ENCODE measurements at places on chromosomes 4 and X.

- no peak for DNase-seq
- H3K4me1 ChIP-seq = peaks cover 9% of the 10 kb centered on the region
- H3K4me3 ChIP-seq = no peak overlapping the region
Measured at GRCh38 chrX:19760345-19760744, 127.1 kb downstream of the SH3KBP1 start.

DNA sequence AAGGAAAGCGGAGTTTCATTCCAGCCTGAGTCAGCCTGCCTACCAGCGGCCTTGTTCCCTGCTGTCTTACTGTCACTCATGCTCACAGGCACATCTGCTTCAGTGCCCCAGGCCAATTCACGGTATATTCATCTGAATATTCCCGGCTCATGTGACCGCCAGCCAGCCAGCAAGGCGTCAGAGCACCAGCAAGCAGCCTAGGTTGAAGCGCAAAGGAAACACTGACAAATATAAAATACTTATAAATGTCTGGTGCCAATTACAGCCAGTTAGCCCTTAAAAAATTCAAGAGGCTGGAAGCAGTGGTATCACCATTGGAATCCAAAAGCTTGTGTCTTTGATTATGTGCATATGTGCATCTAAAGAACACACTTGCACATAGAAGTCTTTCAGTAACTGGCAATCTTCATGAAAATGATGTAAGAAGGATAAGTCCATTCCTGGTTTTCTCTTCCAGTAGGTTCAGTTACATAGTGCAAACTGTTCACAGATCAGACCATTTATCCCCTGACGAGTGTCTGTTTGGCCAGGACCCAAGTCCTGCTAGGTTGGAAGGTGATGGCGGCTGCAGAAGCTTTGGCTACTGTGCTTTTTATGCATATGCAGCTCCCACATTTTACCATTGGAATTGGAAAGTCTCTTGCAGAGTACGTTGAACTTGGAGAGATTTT, 61.3 kb downstream of the LUZP4 start:
- H3K27me3 ChIP-seq = no peaks in the 10 kb centered on the region
- no peaks in the 10 kb centered on the region for H3K4me1 ChIP-seq
- no peak for DNase-seq
- no peak overlapping the region for H3K4me3 ChIP-seq
- no peak overlapping the region for H3K27ac ChIP-seq
- H3K36me3 ChIP-seq = no peaks in the 10 kb centered on the region

- no peaks in the 10 kb centered on the region for H3K4me1 ChIP-seq
- no peak overlapping the region for H3K27ac ChIP-seq
- H3K4me3 ChIP-seq = no peak overlapping the region
- no peaks in the 10 kb centered on the region for H3K27me3 ChIP-seq
- no peak for DNase-seq
- no peaks in the 10 kb centered on the region for H3K36me3 ChIP-seq
Measured at GRCh38 chrX:43573441-43574015, 82.6 kb upstream of the MAOA start.

DNA sequence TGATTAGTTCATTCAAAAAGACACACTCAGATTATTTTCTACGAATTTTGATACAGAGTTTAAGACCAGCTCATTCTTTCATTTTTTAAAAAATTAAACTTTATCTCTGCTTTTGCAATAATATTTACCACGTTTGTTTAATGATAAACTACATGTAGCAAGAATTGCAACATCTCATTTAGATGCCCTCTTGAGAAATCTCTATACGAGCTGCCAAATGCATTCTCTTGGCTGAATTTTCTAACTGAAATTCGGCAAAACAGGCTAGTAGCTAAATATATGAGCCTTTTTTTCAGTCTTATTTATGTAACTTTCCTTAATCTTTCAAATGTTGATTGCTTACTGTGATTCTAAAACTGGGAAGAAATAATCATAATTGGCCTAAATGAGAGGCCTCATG, 2.1 kb upstream of the GC start:
- H3K27ac ChIP-seq = no peak overlapping the region
- no peaks in the 10 kb centered on the region for H3K36me3 ChIP-seq
- no peak for DNase-seq
- no peaks in the 10 kb centered on the region for H3K27me3 ChIP-seq
